NCI-H1930 (cell line): ENCODE measurements at places on chromosomes 4 and X.

DNA sequence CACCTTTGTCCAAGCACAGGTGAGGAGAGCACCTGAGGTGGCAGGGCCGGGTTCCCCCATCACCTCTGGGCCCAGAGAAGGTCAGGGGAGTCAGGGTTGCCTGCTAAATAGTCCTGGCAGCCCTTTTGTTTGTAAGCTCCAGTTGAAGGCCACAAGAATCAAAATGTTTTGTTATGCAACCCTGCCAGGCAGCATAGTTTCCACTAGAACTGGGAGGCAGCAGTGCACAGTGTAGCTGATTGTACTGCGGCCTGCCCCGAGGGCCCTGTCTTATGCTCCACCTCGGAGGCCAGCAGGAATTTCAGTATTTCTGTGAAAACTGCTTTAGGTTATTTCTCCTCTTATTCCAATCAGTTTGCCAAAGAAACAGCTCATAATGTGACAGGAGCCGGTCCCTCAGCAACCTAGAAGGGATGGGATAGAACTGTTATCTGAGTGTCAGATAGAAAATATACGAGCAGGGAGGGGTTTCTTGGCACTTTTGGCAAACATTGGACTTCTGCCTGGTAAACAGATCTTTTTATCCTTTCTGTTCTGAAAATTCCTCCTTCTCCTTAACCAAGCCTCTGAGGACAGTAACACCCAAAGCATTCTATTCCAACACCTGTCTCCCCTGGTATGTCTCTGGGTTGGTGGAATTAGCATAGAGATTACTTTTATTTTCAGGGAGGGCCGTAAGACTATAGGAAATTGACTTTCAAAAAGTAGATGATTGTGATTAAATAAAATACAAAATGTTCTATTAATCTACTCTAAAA, 93.6 kb downstream of the LNX1 start:
- no peak for DNase-seq

DNA sequence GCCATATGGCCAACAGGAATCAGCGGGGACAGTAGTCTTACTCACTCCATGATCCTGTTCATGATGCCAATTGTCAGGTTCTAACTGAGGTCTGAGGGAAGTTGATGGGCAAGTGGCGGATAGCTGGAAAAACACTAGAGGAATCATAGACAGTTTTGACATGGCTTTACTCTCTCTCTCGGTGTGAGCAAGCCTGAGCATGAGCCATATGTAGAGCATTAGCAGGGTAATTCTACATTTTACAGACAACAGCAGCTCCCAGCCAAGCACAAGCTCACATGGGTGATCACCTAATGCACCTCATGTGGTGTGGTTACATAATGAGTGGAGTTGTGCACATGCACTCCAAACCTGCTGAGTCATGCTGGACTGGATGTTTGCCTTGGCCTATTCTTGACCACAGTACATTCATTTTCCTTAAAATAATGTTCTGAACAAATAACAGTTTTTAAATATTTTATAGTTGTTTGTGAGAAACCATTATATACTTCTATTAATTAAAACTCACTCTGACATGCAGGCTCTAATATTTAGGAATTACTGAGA, 429.2 kb downstream of the GPAT3 start:
- no peak for DNase-seq

DNA sequence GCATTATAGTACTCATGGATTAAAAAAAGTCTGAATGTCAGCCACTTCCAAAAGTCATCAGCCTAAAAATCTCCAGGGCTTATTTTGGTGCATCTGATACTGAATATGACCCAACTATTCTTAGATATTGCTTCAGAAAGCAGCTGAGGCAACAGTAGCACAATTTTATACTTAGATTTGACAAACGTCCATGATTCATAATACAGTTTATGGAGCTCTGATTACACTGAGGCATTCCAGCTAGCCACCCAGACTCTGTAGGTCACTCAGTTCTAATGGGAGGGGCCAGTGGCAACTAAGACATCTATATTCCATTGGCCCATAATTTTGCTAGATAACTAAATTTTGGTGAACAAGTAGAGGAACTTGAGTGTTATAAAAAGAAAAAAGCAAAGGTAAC, 10.3 kb downstream of the SPATA4 start:
- no peak for DNase-seq

- no peak for DNase-seq
Observed at GRCh38 chr4:174036576-174036975, 246.9 kb downstream of the FBXO8 start.

DNA sequence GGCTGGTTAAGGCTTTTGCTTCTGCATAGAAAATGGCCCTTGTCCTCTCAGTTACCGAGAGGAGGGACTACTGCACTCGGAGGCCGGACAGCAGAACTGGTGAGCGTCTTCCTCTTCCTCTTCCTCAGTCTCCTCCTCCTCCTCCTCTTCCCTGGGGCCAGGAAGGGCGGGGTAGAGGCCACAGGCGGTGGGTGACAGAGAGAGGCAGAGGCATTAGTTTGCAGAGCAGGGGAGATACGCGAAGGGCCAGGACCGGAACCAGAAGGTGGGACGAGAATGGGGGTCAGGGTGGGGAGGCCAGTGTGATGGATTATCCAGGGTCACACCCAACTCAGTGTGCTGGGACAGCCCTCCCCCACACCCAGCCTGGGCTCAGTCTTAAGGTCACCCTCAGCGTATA, 14.5 kb downstream of the IQSEC2 start:
- DNase-seq = no peak

GRCh38 chr4:138736362-138736761, 279.2 kb upstream of the NOCT start:
- no peak for DNase-seq

DNA sequence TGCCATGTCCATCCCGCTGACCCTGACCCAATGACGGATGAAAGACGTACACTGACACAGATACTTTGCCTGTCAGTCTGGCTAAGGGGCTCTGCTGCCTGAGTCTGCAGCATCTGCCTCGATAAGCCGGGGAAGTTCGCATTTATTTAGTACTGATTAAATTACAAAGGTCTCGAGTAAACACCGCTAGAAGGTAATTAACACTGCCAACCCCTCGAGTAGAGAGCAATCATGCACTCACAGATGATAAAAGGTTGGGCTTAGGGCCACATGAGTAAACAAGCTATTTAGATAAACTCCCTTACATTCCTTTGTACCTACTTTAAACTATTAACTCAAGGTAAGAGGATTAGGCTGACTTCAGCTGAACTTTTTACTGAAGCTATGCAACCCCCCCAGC, 16.0 kb upstream of the RBMXL3 start:
- DNase-seq = no peak

DNA sequence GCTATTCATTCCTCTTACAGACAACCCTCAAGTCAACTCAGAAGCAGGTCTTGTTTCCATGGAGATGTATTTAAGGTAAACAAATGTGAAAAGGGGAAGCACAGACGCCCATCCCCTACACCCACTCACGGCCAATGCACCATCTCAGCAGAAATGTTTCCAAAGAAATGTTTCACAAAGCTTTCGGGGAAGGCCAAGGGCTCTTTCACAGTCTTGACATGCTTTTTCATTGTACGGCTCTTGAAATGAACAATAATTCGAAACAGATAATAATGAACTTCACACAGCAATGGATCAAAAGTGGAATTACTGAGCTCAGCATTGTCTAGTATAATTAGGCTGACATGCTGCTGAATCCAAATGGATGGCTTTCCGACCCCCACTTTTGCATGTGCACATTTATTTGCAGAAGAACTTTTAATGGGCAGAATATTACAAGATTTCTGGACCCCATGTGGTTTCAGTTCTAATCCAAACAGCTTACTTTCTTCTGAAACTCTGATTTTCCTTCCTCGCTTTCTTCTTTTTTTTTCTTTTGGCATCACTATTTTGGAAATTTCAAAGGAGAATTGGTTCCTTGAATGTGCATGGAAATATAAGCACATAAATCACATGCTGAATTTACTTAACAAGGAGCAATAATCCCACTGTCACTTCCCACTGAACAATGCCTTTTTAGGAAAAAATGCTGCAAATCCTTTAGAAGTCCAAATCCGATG, 160.9 kb downstream of the SMIM20 start:
- no peak for DNase-seq

- DNase-seq = no peak
Observed at GRCh38 chrX:68438575-68438974, 5.3 kb upstream of the OPHN1 start.

- no peak for DNase-seq
Observed at GRCh38 chrX:18549643-18550042, 122.3 kb downstream of the RS1 start.

DNA sequence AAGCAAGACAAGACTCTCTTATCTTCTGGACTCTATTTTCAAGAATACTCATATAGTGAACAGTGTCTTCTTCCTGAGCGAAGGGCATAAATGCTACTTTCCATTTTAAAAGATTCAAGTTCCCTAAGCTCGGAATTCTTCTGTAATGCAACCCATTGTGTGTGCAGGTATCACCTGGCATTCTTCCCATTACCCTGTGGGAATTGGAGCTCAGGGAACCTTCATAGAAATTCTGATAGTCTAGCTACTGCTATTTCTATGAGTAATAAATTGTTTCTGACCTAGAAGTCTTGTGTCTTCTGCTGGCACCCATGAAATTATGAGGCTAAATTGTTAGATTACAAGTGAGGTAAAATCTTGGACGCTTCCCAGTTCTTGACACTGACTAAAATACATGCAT, 324.1 kb upstream of the DIPK2B start:
- no peak for DNase-seq
